ENCODE measurements at places on chromosomes 5 and 9.

GRCh38 chr5:117829646-117830045 lies 1158.7 kb downstream of the DTWD2 start:
- DNase-seq, result no peak

- DNase-seq, result no peak
Measured at GRCh38 chr5:66553368-66553912, 42.8 kb upstream of the MAST4 start.

DNA sequence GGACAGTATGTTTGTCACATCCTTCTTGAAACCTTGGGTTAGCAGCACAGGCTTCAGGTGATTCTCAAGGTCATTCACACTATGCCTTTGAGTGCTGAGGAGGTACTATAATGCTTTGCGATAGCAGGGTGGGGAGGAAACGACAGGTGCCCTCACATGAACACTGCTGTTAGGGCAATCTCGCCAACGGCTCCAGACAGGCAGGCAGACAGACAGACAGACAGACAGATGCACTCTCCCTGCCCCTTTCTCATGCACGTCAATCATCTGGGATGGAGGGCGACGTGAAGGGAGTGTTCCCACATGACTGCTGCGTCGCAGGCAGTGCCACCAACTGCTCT lies 82.9 kb downstream of the RAPGEF1 start:
- DNase-seq, result no peak

GRCh38 chr9:91714020-91714806 lies 235.8 kb downstream of the ROR2 start:
- DNase-seq, result no peak

DNA sequence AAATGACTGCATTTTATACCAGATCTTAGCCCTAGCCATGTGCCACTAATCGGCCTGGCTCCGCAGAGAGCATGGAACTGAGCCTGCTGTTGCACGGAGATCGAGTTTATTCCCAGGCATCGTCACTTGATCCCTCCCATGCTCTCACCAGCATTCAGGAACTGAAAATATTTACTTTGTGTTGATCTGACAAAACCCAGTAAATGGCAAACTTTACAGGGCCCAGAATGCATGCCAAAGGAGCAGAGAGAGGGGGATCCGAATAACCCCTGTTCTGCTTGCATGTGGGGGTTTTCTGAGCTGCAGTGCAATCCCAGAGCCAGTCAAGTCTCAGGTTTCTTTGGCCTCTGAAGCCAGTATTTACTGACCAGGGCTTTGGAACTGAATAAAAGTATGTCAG lies 87.3 kb downstream of the GAS1 start:
- no peak for DNase-seq

DNA sequence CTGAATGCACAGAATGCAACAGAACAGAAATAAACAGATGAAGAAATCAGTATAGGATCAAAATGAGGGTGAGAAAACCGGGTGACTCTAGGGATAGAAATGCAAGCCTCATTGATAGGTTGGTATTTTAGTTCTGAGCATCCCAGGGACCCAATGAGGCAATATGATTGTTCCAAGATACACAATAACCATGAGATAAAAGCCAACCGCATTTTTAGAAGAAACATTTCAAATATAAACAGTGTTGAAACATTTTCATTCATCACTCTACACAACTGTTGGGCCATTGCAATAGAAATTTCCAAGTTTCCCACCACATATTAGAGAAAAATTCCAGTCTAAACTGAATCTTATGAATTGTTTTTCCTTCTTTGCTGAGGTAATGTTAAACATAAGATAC lies 452.3 kb upstream of the PTGER4 start:
- no peak for DNase-seq

GRCh38 chr5:175900157-175900556 lies 28.8 kb downstream of the CPLX2 start:
- DNase-seq, result no peak

- no peak for DNase-seq
Measured at GRCh38 chr5:149037817-149038216, 25.0 kb downstream of the SH3TC2 start.

GRCh38 chr9:82255481-82256176 lies 267.1 kb downstream of the SPATA31D1 start:
- no peak for DNase-seq

DNA sequence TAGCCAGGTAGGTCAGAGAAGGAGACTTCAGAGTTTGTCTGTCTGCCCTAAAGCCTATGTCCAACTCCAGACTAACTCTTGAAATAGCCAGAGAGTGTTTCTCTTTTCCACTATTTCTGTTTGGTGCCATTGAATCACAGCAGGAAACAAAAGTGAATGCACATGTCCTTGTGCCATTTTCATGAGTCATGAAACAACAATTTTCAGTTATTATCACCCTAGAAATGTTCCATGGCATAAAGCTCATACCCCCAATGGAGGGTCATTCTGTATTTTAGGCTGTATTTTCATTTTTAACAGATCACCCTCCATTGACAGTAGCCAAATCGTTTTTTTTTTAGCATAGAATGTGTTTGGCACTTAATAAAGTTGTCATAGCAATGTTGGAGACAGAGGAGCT lies 124.7 kb downstream of the PAPPA start:
- DNase-seq, result no peak

- peak; percentile 11 for DNase-seq
Measured at GRCh38 chr9:5186416-5187169, 1.2 kb upstream of the INSL6 start.

DNA sequence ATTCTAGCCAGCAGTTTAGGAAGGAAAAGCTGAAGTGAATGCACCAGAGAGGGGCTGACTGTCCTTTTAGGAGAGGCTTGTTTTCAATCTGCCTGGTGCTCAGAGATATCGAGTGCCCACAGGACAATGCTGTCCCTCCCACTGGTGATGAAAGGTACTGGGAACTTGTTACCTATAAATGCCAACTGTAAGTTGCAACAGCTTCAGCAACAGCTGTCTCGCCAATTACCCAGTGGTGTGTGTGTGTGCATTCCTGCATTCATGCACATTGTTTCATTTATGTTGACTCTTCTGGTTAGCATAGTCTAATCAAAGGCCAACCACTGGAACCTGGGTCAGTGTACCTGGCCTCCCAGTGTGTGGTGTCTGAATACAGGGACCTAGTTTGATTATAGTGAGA lies 161.1 kb downstream of the CSNK1G3 start:
- no peak for DNase-seq

GRCh38 chr5:1367149-1367548 lies 22.2 kb upstream of the CLPTM1L start:
- DNase-seq, result no peak

- DNase-seq, result no peak
Measured at GRCh38 chr9:110933350-110934001, 104.8 kb downstream of the LPAR1 start.

- DNase-seq, result no peak
Measured at GRCh38 chr9:117234103-117234502, 180.8 kb downstream of the ASTN2 start.

DNA sequence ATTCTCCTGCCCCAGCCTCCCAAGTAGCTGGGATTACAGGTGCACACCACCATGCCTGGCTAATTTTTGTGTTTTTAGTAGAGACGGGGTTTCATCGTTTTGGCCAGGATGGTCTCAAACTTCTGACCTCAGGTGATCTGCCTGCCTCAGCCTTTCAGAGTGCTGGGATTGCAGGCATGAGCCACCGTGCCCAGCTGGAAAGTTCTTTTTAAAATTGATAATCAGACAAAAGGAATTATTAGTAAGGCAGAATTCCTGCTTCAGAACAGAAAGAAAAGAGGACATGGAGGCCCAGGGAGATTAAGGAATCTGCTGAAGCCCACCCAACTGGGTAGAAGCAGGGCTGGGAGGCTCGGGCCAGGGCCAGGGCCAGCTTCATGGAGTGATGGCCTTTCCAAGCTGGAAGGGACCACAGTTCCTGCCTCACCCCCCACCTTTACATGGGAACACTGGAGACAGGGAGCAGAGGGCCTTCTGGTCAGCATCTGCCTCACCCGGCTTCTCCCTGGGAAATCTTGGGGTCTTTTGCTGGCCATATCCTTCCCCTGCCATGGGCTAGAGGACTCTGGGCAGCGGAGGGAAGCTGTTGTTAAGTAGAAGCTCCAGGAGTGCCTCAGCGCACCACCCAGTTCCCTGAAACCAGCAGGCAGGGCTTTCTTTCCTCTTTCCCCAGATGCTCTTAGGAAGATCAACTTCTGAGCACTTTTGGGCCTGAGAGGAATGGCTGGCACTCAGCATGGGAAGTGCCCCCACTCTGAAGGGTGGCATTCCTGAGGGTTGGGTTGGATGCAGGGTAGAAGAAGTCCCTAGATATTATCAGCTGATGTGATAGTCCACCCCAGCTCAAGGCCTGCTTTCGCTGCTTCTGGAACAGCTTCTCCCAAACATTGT lies 70.1 kb downstream of the RGS3 start:
- no peak for DNase-seq

- no peak for DNase-seq
Measured at GRCh38 chr5:81417052-81417451, 23.1 kb upstream of the ACOT12 start.

GRCh38 chr9:123309611-123310010 lies 41.2 kb upstream of the STRBP start:
- no peak for DNase-seq

- DNase-seq, result no peak
Measured at GRCh38 chr9:92720807-92721535, 43.7 kb downstream of the BICD2 start.

- DNase-seq, result no peak
Measured at GRCh38 chr5:81961651-81962440, 10.0 kb upstream of the ATG10 start.

DNA sequence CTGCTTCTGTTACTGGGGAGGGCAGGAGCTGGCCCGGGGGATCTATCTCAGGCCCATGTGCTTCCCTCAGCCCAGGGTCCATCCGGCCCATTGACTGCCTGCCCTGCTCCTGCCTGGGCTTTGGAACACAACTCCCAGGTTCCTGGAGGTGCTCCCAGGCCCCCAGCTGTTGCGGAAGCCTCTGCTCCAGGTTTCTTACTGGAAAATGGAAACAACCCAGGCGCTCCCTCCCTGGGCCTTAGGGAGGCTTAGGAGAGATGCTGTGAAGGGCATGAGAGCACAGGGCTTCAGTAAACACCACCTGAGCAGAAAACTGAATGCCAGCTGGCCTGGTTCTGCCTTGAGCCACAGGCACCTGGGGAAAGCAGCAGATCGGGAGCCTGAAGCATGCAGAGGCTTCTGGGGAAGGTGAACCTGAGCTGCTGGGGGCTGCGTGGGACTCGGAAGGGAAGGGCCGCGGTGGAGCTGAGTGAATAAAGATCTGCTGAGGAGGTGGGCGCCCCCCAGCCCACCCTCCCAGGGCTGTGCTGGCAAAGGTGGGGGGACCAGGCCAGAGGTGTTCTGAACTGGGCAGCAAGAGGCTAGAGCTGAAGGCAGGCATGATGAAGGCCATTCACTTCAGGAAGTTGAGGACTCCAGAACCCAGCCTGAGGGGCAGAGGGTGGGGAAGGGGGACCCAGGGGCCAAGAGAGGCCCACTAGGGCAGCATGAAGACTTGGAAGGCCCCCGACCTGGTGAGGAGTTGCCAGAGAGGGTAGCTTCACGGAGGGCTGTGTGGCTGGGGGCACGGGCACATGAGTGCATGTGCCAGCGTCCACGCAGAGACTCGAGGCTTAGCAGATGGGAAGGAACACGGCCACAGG lies 64.8 kb downstream of the SHB start:
- no peak for DNase-seq

DNA sequence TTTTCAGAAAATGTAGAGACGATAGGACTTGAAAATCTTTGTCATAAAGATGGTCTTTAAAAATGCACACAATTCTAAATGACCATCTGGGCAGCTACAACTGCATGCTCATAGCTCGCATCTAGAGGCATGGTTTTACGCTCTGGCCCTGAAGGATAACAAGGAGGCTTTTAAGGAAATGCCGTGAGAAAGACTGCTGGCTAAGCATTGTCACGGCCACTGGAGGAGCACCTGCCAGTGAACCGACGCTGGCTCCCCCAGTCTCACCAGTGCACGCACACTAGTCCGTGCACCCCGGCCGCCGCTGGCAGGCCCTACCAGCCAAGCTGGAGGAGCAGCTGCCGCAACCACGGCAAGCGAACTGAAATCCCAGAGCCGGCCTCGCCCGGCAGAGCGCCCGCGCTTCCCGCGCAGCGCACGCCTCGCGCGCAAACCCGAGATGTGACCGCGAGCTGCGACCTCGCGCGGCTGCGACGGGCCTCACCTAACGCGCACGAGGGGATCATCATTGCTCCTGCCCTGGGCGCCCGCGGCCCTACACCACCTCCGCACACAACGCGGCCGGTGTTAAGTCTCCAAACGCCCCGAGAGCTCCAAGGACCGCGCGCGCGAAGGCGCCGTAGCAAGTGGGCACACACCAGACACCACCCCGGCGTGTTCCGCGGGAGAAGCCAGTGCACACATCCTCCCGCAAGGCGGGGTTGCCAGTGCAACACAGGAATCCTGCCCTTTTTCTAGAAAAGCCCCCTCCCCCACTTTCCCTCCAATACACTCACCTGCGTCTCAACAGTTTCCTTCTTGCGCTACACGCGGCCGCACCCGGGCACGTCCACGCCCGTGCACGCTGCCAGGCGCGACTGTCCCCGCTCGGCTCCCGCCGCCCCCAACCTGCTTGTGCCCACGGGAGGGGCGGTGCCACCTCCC lies 5.3 kb downstream of the ELAVL2 start:
- DNase-seq, result no peak

GRCh38 chr9:125544988-125545651 lies 161.9 kb downstream of the MAPKAP1 start:
- no peak for DNase-seq

DNA sequence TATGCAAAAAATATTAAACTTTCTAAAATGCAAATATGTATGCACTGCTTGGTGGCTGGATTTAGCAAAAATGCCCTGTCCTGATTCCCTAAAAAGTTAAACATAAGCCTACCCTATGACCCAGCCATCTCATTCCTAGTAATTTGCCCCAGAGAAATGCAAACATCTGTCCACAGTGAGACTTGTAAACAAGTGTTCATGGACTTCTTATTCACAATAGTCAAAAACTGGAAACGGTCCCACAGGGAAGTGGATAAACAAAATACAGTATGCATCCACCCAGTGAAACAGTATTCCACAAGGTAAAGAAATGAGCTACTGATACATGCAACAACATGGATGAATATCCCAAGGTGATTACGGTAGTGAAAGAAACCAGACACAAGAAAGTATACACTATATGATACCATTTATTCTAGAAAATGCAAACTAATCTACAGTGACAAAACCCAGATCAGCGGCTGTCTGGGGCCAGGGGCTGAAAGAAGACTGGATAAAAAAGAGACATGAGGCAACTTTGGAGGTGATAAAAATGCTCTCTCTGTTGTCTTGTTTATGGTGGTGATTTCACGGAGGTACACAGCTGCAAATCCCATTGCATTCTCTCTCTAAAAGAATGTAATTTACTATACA lies 277.3 kb downstream of the GLIS3 start:
- no peak for DNase-seq

- no peak for DNase-seq
Measured at GRCh38 chr5:107359916-107360234, 310.9 kb downstream of the EFNA5 start.

DNA sequence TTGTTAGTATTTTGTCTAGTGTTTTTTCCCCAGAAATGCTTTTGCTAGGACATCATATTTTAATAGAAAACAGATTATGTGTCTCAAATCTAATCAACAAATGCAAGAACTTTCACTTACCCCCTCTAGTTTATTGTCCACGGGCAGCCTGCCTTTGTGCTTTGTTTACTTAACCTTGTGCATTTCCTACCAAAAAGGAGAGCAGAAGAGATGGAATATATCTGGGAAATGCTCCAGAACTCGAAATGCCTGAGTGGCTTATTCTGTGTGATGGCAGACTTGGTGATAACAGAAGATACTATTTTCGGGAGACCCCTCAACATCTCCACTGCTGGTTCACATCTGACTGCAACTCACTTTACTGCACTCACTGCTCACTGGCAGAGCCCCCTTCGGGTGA lies 33.3 kb upstream of the SPDL1 start:
- no peak for DNase-seq

Data from SW 1271 (cell line).